ENCODE measurements at places on chromosomes 6 and 20.

GRCh38 chr6:159083146-159083545 is 38.4 kb upstream of the TAGAP start:
- no peak for DNase-seq

DNA sequence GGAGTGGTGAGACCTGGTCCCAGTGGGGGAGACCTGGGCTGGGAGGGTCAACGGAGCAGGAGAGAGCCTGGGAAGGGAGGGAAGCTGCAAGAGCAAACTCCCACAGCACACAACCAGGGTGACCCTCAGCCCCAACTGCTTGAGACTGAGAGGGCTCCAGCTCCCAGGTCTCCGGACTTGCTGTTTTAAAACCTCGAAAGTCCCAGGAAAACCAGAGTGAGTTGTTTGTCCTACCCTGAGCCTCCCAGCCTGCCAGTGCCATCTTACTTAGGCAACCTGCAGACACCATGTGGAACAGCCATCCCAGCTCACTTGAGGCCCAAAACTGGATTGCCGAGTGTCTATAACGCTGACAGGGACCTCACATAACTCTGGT is 4.8 kb upstream of the NTSR1 start:
- no peak for DNase-seq

DNA sequence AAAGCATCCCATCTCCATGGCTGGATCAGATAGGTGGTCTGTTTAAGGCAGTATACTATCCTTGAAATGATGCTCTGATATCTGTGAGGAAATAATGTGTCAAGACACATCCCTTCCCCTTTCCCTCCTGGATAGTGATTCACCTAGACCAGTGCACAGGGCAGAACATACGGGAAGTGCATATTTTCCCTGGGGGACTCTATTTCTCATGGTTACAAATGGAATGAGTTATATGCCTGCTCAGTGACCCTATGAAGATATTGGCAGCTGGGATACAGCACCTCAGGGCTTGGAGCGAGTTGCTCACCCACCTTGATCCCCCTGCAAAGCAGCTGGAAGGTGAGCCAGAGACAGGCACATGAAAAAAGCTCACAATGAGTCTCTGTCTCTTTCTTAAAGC is 67.5 kb upstream of the PRL start:
- DNase-seq, result no peak

- no peak for DNase-seq
These were observed 121.8 kb downstream of the COL9A1 start for GRCh38 chr6:70180901-70181599.

DNA sequence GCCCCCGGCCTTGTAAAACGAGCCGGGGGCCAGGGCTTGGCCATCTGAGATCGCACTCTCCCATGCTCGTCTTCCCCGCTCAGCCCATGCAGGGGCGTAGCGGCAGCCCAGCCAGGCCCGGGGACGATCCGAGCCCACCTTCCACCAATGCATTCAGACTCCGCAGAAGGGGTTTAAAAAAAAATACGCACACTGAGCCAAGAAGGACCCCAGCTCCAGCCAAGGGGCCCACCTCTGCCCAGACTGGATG is 320 bp downstream of the GSTA4 start:
- DNase-seq, result peak; percentile 33

DNA sequence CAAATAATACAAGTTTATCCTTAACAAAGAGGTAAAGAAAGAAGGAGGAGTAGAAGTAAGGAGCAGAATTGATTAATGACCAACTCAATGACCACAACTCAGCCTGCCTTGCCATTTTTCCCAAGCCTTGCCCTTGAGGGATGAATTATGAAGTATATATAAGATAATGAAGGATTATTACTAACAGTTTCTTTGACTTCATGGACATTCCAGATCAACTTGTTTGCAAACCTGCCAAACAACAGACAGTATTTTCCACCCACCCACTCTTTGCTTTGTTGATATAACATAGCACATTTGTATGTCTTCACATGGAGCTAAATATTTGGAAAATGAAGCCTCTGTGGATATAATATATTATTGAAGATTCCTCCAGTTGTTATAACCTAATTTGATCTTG is 9.9 kb upstream of the C6orf141 start:
- no peak for DNase-seq

- DNase-seq, result no peak
These were observed 37.2 kb upstream of the UBR2 start for GRCh38 chr6:42526616-42527015.

- DNase-seq, result no peak
These were observed 2.4 kb downstream of the SLC22A23 start for GRCh38 chr6:3454273-3455010.

DNA sequence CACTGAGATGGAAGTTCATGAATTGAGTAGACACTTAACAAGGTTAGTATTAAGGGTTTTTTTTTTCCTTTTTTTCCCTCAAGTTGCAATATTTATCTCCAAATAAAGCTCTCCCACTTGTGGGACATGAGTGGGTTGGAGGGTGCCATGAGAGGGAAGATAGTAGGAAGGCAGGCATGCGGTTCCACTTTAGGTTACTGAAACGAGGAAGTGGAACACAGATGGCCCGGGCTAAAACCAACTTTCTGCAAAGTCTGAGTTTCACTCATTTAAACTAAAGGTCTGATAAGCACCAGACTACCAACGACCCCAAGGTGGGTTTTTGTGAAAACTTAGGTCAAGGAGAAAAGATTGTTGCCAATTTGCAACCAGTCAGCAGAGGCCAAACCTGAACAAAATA is 42.2 kb downstream of the TBC1D7 start:
- no peak for DNase-seq

DNA sequence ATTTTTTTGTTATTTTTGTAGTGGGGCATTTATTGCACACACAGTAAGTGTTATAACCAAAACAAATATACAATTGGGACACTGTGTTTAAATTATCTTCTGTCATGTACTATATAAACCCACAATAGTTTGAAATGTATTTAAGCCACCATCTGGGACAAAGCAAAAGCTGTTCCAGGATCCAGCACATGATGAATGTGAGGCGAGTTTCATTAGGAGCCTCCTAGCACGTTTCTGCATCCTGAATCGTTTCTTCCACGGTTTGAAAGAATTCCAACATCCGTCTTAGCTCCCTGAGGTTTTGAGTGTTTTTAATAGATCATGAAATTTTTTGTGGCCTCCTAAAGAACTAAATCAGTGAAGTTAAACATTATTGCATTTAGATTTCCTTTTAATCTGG is 65.8 kb downstream of the EYA4 start:
- DNase-seq, result no peak

DNA sequence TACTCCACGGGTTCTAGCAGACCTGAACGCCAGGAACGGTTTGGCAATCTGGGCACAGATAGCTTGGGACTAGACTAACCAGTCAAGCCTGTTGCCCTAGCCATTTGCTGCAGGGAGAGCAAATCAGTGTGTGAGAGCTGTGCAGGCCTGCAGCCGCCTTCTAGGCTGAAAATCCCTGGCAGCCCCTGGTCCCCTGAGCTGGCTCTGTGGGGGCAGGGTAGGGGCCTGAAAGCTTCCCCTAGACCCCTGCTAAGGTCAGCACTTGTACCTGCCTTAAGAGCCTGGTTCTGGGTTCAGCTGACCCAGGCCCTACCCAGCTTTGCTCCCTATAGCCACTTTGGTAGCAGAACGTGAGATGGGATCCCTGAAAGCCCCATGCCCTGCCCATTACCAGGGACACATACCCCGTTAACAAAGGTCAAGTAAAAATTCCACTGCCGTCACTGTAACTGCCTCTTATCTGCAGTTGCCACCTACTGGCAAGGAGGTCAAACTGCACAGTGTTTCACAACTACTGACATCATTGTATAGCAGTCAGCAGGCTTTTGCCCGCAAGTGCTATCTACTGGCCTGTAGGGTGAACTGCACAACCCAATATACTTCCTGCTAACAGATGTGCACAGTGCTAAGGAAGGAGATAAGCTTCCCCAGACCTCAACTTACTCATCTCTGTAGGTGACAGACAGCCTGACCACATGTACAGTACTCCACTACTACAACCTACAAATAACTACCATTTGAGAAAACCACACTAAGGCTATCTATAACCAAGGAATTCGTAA is 95.1 kb upstream of the OLIG3 start:
- peak; percentile 23 for DNase-seq

- DNase-seq, result no peak
These were observed 324.3 kb downstream of the QKI start for GRCh38 chr6:163738725-163739407.
